Stimulated activated CD4-positive, alpha-beta T cell treated with anti-CD3 and anti-CD28 coated beads, Interleukin-4, amount 100 ng/mL, for 24 hours (primary cell): ENCODE measurements at places on chromosomes 1 and 21.

DNA sequence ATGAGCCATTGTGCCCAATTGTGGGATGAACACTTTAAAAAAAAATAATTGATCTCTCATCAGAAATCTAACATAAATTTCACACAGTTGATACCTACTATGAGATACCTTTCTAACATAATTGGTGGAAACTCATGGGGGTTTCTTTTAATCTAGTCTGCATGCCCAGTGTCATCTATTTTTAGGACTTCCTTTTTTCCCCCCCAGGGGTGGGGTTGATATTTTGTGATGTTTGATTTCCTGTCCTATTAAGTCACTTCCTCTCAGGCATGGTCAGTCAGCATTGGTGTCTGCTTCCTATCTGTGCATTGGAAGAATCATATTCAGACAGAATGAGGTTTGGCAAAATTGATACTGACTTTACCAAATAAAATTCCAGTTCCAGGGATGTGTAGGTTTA lies 21.5 kb downstream of the NFYC start:
- no peak for DNase-seq

GRCh38 chr1:245990315-245991022 lies 516.6 kb downstream of the SMYD3 start:
- no peak for DNase-seq

GRCh38 chr1:151294742-151295462 lies 12.8 kb downstream of the ZNF687 start:
- no peak for DNase-seq

DNA sequence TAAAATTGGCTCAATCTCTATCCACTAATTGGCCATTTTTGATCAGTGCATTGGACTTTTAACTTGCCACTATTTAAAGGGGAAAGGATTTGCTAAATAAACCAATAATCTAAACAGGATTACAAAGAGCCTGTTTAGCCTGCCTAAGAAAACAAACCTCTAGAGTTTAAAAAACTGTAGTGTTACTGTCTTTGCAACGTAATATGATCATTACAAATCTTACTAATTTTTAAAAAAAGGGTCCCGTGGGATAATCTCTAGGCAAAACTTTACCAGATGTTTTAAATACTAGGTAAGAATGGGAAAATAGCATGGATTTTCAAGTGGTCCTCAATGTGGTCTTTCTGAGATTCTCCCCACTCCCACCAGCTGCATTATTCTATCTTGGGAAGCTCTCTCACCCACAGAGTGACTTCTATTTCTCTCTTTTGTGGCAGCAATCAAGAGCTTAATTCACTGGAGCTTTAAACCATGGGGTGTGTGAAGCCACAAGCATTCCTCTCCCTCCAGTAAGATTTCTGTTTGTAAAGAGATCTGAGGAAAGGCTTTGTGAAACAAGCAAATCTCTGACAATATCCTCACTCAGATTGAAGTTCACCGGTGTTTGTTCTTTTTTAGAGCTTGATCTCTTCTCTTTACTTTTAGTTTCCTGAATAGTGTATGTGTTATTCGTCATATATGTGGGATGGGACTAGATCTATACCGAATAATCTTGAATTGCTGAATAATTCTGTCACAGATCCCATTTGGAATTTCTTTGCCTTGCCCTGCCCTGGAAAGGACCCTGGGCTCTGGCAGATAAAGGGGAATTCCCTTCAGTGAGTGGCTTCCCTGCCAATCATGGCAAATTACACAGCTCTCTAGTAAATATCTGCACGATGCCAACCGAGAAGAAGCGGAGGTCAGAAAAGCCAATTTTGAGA lies 132.2 kb downstream of the TLR5 start:
- DNase-seq: no peak

GRCh38 chr1:220680085-220680687 lies 10.0 kb upstream of the C1orf115 start:
- no peak for DNase-seq

- DNase-seq: no peak
These were observed 15.5 kb downstream of the BLZF1 start for GRCh38 chr1:169383449-169383848.

GRCh38 chr1:76715474-76715873 lies 151.8 kb upstream of the ST6GALNAC5 start:
- no peak for DNase-seq

DNA sequence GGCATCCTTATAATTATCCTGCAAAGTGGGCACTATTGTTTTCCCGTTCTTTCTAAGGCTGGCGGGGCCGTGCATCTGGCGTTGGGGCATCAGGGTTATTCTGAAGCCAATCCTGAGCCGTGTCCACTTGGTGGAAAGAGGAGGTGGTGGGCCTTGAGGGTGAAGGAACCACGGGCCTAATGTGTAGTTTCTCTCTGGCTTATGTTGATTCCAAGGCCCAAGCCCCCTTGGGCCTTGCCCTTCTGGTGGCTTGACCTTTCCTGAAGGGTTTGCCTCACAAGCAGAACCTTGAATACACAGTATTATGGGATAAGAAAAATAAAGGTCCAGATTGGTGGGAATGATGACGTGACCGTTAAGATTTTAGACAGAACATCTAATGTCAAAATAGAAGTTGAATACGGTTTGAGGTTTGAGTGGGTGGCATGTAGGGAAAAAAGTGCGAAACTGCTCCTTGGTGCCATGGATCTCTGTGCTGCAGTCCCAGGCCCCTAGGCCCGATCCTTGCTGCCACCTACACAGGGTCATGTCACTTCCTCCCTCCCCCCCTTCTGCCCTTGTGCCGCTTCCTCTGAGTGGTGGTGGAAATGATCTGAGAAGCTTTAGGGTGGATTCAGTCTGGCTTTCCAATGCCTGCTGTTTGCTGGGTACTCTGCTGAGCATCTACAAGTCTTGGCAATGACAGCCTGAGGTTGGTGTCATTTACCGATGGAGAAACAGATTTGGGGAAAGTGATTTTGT lies 90.5 kb downstream of the PRDM2 start:
- no peak for DNase-seq
